DMS53 (cell line): ENCODE measurements at places on chromosomes 7 and 10.

DNA sequence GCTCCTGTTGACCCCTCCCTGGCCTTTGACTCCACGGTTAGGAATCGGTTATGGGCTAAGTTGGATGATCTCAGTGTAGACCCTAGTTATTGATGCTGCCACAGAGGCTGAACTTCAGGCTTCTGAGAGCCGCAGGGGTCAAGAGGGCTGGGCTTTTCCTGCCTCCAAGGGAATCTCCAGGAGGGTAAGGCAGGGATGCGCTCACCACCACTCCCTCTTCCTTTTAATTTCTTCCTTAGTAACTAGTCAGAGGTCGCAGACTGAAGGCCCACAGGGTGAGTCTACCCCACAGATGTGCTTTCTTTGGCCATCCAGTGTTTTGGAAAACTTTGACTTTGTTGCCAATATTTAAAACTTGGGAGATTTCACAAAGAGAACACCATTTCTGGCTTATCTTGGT lies 151.0 kb upstream of the TCF7L2 start:
- DNase-seq: no peak

DNA sequence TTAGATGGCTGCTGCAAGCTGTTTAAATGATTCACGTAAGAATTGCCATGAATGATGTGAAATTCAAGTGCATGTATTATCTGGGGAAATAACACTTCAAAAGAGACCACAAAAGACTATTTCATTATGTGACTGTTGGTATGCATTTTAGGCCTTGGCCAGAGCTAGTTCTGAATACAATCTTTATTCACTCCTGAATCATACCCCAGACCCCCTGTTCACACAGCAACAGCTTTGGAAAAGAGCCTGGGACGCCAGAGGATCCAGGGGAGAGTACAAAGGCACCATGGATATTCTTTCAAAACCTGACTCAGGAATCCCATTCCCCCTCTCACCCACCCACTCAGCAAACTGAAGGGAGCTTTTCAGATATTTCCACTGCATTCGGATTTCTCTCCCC lies 377.1 kb upstream of the DPP6 start:
- DNase-seq: no peak

- DNase-seq: no peak
These were observed 88.9 kb downstream of the ARMH3 start for GRCh38 chr10:101967119-101967518.

DNA sequence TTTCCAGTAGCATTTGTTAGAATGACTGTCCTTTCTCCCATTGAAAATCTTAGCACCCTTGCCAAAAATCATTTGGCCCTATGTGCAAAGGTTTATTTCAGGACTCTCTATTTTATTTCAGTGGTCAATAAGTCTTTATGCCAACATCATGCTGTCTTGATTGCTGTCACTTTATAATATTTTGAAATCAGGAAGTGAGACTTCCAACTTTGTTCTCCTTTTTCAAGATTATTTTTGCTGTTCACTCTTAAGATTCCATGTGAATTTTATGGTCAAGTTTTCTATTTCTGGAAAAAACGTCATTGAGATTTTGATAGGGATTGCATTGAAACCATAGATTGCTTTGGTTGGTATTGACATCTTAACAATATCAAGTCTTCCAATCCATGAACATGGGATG lies 65.1 kb downstream of the PAXIP1 start:
- no peak for DNase-seq
